ENCODE measurements at places on chromosomes 5 and 9.

DNA sequence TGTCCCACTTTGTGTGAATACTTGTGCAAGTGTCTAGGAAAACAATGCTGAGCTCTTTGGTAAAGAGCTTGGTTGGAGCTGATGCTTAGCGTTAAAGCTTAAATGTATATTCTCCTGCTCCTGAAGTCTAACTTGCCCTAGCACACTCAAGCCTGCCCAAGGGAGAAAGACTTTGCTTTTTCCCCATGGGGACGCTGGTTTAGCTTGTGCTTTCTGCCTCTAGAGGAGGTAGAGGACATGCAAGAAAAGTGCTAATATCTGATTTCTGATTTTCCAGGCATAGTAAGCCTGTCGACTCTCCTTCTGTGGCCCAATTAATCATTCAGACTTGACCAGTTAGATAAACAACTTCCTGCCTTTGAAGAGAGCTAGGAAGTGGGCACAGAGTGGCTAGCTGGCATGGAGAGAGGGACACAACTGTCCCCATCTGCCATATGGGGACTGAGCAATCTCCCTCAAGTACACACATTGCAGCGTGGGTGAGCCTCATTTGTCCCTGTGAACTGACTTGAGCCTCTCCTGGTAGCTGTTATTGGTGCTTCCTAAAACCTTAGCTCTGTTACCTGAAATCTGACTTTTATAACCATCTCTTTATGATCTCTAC, 348.4 kb downstream of the BRINP1 start:
- no peaks in the 10 kb centered on the region for H3K4me1 ChIP-seq
- no peak overlapping the region for H3K4me3 ChIP-seq
- H3K36me3 ChIP-seq: no peaks in the 10 kb centered on the region
- no peak for DNase-seq
- H3K27ac ChIP-seq: no peak overlapping the region

GRCh38 chr5:129506086-129506485, 46.0 kb downstream of the ADAMTS19 start:
- no peak overlapping the region for H3K27ac ChIP-seq
- no peaks in the 10 kb centered on the region for H3K4me1 ChIP-seq
- DNase-seq: no peak
- no peaks in the 10 kb centered on the region for H3K36me3 ChIP-seq

- H3K4me3 ChIP-seq: no peak overlapping the region
- no peaks in the 10 kb centered on the region for H3K27me3 ChIP-seq
- no peak for DNase-seq
- H3K27ac ChIP-seq: no peak overlapping the region
Measured at GRCh38 chr5:166123717-166124116, 2167.7 kb upstream of the WWC1 start.

DNA sequence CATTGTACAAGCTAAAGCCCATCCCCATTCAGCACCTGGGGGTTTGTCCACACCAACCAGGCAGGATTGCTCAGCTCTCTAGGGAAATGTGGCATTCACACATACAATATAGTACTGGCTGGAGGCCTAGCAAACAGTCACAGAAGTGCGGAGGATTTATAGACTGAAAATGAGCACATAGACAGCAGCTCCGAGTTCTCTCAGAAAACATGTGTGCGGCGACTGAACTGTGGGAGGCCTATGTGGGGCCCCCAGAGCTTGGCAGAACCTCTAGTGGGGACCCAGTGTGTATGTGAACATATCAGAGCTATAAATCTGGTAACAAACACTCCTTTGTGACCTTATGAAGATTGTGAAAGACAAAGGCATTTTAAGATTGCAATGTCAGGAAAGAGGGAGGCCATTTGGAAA, 431.1 kb downstream of the DTWD2 start:
- no peaks in the 10 kb centered on the region for H3K36me3 ChIP-seq
- H3K4me1 ChIP-seq: no peaks in the 10 kb centered on the region
- H3K27ac ChIP-seq: no peak overlapping the region
- DNase-seq: no peak
- no peaks in the 10 kb centered on the region for H3K27me3 ChIP-seq
- H3K4me3 ChIP-seq: no peak overlapping the region

DNA sequence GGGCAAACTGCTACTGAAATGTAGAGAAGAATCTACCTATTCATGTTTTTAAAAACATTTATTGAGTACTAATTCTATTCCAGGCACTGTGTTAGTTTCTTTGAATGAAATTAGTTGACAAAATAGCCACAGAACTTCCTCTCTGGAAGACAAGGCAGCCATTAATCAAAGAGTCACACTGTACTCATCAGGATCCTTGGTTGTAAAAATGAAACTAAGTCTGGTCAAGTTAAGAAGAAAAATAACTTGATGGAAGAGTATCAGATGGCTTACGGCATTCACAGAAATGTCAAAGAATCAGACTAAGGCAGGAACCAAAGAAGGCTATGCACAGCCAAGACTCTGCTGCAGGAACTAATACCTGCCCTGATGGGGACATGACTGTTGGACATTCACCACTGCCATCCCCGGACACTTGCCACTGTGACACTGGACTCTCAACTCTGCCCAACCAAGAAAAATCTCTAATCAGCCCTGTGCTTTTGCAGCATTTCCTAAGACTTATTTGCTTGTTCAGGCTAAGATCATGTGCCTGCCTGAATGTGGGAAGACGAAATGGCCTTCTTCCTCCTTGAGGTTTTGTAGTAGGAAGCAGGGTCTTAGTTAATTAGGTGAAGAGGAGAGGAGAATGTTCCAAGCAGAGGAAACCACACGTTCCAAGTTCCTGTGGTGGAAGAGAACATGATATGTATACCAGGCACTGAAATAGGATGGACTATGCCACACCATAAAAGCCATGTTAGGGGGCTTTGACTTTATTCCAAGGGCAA, 23.3 kb upstream of the NDUFB6 start:
- no peaks in the 10 kb centered on the region for H3K27me3 ChIP-seq
- H3K4me1 ChIP-seq: peaks cover 2% of the 10 kb centered on the region
- no peaks in the 10 kb centered on the region for H3K36me3 ChIP-seq
- DNase-seq: no peak
- H3K27ac ChIP-seq: no peak overlapping the region
- H3K4me3 ChIP-seq: no peak overlapping the region
